ENCODE measurements at places on chromosomes 5 and 9. TPM values are rescaled to one million over a fixed set of nuclear protein-coding genes. Genes with fewer than 3 reads are reported as not detected.

Gene SLC25A2
- polyA plus RNA-seq: not detected

Gene PCDHGA12
- polyA plus RNA-seq: 0.75 TPM

DNA sequence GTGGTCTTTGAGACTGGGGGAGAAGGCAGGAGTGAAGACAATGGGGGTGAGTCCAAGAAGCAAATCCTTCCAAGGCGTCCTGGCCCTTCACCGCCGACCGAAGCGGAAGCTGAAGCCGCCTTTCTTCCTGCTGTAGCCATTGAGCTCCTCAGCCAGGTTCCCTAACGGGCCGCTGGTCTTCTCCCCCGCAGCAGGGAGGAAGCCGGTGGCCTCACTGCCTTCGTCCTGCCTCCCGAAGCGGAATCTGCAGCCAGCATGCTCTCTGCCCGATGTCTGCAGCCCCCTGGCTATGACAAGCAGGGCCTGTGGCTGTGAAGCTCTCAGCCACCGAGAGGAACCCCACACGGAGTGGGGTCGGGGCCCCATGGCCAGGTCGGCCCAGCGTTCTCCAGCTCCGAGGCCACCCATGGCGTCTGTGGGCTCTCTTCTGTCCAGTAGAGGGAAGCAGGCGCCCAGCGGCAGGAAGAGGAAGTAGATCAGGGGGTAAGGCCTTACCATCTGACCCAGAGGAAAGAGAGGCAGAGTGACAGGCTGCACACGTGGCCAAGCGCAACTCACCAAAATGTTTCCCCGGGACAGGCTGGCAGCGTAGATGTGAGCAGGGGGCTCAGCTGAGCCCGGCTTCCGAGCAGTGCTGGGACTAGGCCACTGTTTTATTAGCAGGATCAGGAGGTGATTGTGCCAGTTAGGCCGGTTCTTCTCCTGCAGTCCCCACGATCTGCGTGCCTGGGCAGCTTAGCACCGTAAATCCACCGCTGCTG is 3.1 kb downstream of the QRFP start:
- no peaks in the 10 kb centered on the region for H3K36me3 ChIP-seq
- H3K27me3 ChIP-seq: no peaks in the 10 kb centered on the region
- peak; percentile 79 for DNase-seq
- H3K4me3 ChIP-seq: no peak overlapping the region
- H3K4me1 ChIP-seq: no peaks in the 10 kb centered on the region

DNA sequence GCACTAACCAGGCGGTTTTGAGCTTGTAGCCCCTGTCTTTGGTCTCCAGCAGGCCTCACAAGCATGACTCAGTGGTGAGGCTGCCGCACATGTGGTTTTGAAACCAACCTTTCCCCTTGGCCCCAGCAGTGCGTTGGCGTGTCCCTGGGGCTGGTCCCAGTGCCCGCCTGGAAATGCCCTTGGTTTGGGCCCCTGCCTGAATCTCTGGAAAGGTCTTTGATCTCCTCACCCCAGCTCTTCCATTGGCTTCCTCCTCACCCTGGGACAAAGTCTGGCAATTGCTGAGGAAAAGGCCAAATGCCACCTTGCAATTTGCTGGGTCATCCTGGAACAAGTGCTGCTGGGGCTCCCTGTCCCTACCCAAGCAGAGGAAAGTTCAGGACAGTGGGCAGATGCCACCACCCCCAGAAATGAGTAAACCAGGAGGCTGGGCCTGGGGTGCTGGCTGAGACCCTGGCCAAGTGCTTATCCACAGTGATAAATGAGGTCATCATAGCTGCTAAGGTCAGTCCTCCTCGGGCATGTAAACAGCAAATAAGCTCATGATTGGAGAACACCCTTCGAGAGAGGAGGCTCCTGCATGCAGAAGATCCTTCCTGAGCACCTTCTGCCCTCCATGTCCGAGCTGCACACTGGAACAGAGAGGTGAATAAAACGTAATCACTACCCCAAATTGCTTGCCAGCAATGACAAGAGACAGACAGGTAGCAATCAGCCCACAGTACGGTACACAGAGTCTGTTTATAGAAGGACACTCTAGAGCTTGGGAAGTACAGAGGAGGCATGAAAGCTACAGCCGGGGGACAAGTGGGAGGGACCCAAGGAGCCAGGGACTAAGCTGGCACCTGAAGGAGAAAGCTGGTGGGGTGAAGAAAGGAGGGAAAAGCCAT is 98.9 kb upstream of the CPEB4 start:
- H3K4me1 ChIP-seq: no peaks in the 10 kb centered on the region
- no peak overlapping the region for H3K4me3 ChIP-seq
- no peaks in the 10 kb centered on the region for H3K36me3 ChIP-seq

DNA sequence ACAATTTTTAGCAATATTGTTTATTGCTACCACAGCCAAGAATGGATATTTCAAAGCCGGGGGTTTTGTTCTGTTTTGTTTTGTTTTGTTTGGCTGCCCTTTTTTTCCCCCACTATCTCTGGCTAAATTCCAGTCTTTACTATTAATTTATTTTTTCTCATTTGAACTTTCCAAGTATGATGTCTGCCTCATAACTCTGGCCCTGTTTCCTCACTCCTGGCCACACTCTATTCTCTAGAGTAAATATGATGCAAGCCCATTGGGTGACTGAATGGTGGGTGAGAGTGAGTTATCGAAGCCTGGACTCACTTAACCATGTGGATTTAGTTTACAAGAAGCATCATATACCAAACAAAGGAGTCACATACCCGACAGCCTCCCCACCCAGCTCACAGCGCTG is 41.9 kb downstream of the WDR36 start:
- DNase-seq: no peak
- no peaks in the 10 kb centered on the region for H3K36me3 ChIP-seq
- no peak overlapping the region for H3K4me3 ChIP-seq
- no peak overlapping the region for H3K27ac ChIP-seq
- H3K27me3 ChIP-seq: no peaks in the 10 kb centered on the region
- peaks cover 3% of the 10 kb centered on the region for H3K4me1 ChIP-seq

GRCh38 chr5:29993286-29993685 is 1200.2 kb upstream of the CDH6 start:
- no peak overlapping the region for H3K4me3 ChIP-seq
- no peak overlapping the region for H3K27ac ChIP-seq
- H3K36me3 ChIP-seq: no peaks in the 10 kb centered on the region
- no peaks in the 10 kb centered on the region for H3K27me3 ChIP-seq
- no peaks in the 10 kb centered on the region for H3K4me1 ChIP-seq
- no peak for DNase-seq

Gene PLCXD3
- polyA plus RNA-seq: 0.67 TPM

DNA sequence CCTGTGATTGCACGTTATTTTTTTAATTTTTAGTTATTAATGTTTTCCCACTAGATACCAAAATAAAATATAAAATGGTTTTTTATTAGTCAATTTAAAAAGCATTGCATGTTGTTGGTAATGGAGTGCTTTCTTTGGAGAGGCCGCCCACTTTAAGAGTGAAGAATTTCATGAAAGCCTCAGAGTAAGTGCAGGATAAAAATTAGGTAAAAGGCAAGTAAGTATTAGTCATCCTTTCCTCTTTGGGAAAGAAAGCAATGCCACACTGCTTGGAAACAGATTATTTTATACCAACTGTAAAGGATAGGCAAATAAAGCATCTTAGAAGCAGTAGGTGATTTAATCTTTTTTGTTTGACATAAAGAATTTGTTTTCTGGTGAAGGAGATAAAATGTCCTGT is 62.9 kb downstream of the HSD17B4 start:
- no peak overlapping the region for H3K4me3 ChIP-seq
- H3K27me3 ChIP-seq: no peaks in the 10 kb centered on the region
- DNase-seq: no peak
- no peaks in the 10 kb centered on the region for H3K4me1 ChIP-seq

Gene TCF7
- 2.8 TPM for polyA plus RNA-seq

- H3K27me3 ChIP-seq: no peaks in the 10 kb centered on the region
- H3K36me3 ChIP-seq: no peaks in the 10 kb centered on the region
- no peak overlapping the region for H3K27ac ChIP-seq
Measured at GRCh38 chr9:36169708-36170107, 520 bp downstream of the CCIN start.
